ENCODE measurements at places on chromosomes 7 and 10.

DNA sequence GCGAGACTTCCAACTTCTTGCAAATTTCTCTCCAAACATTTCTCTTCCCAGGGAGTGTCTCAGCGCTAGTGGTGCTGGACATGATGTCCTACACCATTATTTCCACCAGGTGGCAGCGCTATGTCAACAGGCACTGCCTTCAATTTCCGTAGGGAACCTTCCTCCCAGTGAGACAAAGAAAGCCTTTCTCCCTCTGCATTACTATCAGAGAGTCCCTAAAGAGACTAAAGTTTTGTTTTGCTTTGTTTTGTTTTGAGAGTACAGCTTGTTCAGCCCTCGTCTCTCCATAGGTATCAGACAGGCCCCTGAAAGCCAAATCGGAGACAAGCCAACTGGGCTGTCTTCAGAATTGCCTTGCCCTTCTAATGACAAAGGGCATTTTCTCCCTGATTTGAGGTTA is 44.2 kb upstream of the GGCT start:
- DNase-seq, result peak; percentile 90

GRCh38 chr7:51639661-51640334 is 323.2 kb upstream of the COBL start:
- DNase-seq, result no peak

GRCh38 chr7:55019191-55019690 is 424 bp downstream of the EGFR start:
- DNase-seq, result peak; percentile 85

- DNase-seq, result no peak
Measured at GRCh38 chr7:70268179-70268578, 669.9 kb downstream of the AUTS2 start.

- no peak for DNase-seq
Measured at GRCh38 chr10:124011464-124011863, 81.9 kb downstream of the CHST15 start.

DNA sequence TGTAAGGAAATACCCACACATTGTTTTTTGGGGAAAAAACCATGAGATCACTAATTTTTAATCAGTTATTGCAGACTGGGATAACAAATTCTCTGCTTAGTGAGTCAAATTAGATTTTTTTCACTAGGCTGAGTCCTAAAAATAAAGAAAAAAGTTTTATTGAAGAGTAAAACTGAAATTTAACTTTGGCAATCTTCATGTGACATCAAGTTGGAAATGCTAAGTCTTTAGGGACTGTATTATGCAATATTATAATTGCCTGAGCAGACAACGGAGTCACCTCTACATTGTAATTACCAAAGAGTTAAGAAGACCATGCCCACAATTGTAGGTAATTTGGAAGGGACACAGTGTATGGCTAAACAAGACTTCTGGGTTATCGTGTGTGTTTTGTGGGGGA is 2.2 kb upstream of the CLEC5A start:
- DNase-seq, result no peak

DNA sequence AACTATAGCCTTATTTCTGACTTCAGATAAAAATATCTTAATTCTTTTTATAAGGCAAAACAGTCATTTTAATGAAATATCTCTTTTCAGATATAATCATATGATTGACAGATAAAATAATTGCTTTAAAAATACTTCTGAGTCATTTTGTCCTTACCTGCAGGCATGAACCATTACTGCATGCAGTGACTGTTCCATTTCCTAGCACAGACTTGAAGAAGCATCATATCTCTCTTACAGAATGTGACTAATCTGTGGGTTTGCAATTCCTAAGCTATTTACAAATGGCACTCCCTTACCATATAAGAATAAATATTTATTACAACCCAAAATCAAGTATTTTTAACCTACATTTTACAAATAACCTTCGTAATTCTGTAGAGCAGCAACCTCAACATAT is 120.7 kb downstream of the SRPK2 start:
- no peak for DNase-seq

GRCh38 chr7:2040893-2041270 is 191.9 kb downstream of the MAD1L1 start:
- no peak for DNase-seq

DNA sequence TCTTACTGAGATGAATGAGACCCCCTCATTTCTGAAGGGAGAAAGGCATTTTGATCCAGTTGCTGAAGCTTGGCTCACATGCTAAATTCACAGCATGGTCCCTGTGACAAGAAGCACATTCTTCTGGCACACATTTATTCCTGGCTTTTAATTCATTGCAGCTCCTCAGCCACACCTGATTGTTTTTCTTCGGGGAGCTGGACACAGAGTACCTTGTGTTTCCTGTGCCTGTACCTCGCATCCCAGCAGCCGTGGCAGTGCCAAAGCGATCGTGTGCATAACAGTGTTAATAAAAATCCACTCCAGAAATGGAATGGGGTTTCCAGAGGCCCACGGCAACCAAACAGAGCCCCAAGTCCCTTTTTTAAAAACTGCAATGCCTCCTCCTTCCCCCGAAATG is 615.3 kb upstream of the MGMT start:
- no peak for DNase-seq

DNA sequence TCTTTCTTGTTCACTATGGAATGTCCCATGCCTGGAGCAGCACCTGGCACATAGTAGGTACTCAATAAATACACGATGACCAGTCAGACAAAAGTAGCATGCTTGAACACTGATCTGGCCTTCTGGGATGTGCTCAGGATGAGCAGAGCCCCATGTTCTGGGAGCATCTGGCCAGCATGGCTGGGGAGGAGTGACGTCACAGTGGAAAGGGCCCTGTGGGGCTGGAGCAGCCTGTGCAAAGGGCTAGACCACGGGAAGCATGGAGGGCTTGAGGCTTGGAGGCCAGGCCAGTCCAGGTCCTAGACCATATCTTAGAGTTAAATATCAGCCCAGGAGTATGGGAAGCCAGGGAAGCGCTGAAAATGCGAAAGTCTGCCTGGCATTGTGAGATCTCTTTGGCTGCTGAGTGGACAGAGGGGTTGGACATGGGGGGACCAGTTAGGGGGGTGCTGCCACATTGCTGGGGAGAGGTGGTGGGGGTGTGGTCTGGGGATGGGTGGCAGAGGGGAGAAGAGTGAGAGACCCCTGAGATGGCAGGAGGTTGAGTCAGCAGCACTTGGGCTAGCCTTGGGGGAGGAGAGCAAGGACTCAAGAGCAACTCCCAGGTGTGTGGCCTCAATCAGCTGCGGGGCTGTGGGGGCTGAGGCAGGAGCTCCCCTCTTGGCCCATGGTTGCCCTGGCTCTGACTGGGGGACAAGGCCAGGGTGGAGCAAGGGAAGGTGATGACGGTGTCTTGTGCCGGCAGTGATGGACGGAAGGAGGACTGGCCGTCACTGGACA is 34.9 kb downstream of the ZCCHC24 start:
- no peak for DNase-seq

DNA sequence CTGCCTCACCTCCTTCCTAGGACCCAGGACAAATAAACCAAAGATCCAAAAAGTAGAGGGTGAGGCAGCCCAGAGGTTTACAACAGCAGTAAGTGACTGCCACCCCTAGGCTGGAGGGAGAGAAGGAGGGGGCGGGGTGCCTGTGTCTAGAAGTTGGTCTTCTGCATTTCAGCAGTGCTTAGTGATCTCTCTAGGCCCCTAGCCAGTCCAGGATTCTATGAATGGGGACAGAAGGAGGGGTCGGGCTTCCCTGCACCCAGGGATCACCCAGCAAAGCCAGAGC is 62.8 kb upstream of the KDM7A start:
- no peak for DNase-seq

DNA sequence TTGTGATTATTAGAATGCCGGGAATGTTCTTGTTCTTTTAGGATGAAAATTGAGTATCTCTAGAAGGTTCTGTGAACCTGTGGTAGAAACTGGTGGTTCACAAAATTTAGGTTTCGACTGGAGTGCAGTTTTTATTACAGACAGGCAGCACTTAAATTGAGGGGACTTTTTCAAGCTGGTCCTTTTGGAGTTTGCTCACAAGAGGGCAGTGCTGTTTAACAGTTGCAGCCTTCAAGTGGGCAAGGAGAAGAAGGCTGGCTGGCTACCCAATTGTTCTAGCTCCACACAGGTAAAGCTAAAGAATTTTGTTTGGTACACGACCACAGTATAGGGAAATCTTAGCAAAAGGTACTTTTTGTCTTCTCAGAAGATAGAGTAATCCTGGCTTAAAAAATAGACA is 233.6 kb downstream of the SNX13 start:
- DNase-seq, result peak; percentile 67

DNA sequence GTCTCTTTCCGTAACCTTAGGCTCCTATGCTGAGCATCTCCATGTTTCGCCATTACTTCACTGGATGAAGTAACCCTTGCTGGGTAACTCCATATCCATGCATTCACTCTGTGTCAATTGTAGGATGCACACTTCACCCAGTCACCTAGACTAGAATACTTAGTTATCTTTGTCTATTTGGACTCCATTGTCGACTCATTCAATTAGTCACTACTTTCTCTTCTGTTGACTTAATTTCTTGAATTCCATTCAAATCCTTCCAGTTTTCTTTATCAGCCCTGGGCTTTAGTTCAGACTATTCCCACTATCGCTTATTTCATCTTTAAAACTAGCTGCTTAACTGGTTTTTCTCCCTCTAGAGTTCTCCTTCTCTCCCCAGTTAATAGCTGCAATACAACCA is 111.3 kb upstream of the TNS3 start:
- no peak for DNase-seq

DNA sequence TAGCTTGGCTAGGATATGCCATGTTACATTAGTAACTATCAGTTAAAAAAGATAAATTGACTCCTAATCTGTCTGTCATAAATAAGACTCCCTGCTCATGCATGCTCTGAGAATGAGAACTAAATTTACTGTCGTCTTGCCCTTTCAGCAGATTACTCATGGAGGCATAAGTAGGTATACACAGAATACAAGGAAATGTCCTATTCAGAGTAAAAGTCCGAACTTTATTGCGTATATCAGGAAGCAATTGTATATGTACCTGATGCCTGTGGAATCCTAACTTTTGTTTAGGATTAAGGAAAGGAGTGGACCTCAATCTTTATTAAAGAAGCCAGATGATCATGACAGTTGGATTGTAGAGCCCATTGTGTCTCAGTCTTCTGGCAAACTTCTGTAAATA is 118.6 kb downstream of the THSD7A start:
- no peak for DNase-seq

- no peak for DNase-seq
Measured at GRCh38 chr10:101856626-101857025, 13.0 kb upstream of the KCNIP2 start.

DNA sequence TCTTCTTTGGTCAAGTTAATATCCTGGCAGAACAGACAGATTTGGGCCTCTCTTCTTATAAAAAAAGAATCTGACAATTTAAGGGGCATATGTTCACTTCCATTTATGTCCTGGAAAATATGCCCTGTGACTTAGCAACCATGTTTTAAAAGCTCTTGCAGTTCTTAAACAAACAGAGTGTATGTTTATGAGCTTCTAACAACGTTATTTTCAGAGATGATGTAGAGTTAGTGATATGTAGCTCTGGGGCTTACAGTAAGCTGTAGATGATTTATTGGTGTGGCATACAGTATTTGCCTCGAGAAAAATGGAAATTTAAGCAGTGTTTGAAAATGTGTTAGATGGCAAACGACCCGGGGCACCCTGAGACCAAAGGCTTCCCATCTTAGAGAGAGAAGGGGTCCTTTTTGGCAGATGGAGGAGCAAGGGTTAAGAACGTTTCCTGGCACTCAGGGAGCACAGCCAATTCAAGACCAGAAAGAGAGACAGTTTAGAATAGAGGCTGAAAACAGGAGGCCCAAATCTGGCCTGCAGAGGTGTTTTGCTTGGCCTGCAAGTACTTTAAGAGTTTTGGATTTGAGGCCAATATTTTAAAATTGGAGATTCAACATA is 397.5 kb downstream of the KCNMA1 start:
- no peak for DNase-seq

DNA sequence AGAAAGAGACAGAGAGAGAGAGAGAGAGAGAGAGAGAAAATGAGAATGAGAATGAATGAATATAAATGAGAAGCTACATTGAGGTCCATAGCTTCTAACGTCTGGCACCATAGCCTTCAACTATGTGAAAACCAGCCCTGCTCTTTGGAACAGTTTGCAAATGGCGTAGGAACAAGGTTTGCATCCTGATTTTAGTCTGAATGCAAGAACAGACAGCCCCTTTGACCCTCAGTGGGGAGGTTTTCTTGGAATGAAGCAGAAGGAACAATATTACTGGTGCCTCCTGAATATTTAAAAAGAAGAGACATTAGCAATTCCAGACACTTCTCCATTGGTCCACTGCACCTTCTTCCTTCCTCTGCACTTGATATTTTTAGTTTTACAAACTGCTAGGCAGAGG is 23.0 kb downstream of the LHPP start:
- DNase-seq, result no peak

DNA sequence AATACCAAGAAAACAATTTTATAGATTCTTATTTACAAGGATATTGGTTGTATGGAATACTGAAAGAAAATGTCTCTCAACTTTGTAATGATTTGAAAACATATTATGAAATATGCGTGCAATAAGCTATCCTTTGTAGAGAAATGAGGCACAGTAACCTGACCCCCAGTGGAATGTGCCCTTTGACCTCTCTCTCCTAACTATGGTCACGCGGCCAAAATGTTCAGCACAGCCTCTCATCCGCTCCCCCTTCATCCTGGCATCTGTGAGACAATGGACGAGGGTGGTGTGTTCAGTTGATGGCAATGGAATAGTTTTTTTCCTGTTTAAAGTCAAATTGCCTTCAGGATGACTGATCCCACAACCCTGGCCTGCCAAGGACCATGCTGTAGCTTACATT is 13.3 kb downstream of the BEND7 start:
- DNase-seq, result no peak

GRCh38 chr7:139639563-139639962 is 116.1 kb downstream of the CLEC2L start:
- no peak for DNase-seq

DNA sequence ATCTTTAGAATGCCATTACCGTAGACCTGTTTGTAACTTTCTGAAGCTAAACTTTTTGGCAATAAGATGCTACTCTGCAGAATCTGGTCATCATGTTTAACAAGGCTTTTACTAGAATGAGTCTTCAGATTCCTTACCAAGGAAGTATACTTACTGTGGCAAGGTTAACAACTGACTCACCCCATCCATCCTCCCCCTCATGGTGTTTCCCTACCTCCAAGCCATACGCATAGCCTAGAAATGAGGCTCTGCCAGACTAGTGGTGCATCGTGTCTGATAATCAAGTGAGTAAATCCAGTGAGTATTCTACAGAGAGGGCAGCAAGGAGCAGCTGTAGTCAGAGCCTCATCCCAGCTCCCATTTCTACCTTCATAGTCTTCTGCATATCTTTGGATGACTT is 223.6 kb downstream of the IPMK start:
- no peak for DNase-seq
